ENCODE measurements at places on chromosomes 2 and 18. TPM values are rescaled to one million over a fixed set of nuclear protein-coding genes. Genes with fewer than 3 reads are reported as not detected.

GRCh38 chr18:36693931-36694620, 134.7 kb downstream of the TPGS2 start:
- H3K36me3 ChIP-seq, result no peaks in the 10 kb centered on the region
- H3K4me3 ChIP-seq, result no peak overlapping the region

DNA sequence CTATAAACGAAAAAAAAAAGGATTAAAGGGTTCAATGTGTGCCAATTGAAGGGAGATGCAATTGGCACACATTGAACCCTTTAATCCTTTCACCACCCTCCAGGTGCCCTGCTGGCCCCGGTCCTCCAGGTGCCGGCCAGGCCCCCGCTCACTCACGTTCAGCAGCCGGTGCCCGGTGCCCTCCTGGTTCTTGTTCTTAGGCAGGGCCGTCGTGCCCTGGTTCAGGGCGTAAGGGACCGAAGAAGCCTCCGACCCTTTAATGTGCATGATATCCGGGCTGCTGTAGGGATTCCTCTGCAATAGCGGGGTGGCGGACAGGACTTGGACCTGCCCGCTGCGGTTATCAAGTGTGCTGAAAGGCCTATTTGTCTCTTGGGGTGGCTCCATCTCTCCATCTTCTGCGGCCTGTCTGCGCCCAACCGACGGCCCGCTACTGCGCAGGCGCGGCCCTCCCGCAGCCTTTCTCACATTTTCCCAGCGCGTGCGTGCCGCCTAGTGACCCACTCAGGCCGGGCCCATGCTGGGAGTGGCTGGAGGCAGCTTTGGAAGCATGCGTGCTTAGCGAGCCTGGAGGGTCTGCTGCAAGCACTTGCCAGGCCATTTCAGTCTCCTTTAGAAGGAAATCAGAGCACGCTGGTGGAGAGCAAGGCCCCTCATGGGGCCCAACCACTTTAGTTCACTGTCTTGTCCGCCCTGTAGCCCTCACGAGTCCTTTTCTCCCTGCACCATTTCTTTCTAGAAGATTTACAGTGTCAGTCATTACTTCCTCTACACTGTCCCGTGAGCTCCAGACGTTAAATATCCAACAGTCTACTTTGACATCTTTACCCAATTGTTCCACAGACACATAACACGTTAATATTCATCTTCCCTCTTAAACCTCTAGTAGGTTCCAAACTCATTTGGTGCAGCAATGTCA, 24.3 kb downstream of the TMEM237 start:
- no peaks in the 10 kb centered on the region for H3K4me1 ChIP-seq
- no peak for DNase-seq
- H3K27me3 ChIP-seq, result peaks cover 8% of the 10 kb centered on the region
- H3K36me3 ChIP-seq, result peaks cover 15% of the 10 kb centered on the region

GRCh38 chr2:183946193-183946592, 652.1 kb upstream of the ZNF804A start:
- H3K4me3 ChIP-seq, result no peak overlapping the region
- no peaks in the 10 kb centered on the region for H3K4me1 ChIP-seq
- no peaks in the 10 kb centered on the region for H3K27me3 ChIP-seq
- DNase-seq, result no peak
- no peak overlapping the region for H3K27ac ChIP-seq

CHRNA1 gene
- 0.19 TPM for total RNA-seq

FBXO15 gene
- total RNA-seq, result 4.7 TPM

DHRS9 gene
- total RNA-seq, result 1.3 TPM

DNA sequence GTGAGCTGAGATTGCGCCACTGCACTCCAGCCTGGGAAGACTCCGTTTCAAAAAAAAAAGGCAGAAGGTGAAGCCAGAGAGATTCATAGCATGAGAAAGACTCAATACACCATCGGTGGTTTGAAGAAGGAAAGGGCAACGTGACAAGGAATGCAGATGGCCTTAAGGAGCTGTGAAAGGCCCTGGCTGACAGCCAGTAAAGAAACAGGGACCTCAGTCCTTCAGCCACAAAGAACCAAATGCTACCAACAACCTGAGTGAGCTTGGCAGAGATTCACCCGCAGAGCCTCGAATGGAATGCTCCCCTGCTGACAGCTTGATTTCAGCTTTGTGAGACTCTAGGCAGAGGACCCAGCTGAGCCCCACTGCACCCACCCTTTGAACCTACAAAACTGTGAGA, 154.9 kb upstream of the NDUFV2 start:
- H3K4me3 ChIP-seq, result no peak overlapping the region
- no peak for DNase-seq
- peaks cover 3% of the 10 kb centered on the region for H3K36me3 ChIP-seq
- H3K27me3 ChIP-seq, result peaks cover 3% of the 10 kb centered on the region

GRCh38 chr2:221569871-221570270, 2.2 kb downstream of the EPHA4 start:
- H3K36me3 ChIP-seq, result peaks cover 14% of the 10 kb centered on the region
- peaks cover 39% of the 10 kb centered on the region for H3K27me3 ChIP-seq

DNA sequence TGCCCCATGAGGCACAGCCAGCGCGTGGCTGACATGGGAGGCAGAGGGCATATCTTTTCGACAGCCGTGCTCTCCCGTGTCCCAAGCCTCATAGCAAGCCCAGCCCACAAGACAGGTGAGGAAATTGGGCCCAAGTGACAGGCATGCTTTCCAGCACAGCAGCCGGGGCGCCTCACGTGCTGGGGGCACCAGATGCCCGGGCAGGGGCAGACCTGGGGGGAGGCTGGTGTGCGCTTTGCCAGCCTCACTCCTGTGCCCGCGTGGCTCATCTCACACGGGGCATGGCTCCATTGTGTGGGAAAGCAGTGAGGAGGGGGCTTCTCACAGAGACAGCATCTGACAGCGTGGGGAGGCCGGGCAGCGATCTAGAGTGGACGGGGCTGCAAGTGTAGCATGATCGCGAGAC, 93.2 kb downstream of the USP40 start:
- H3K4me3 ChIP-seq, result no peak overlapping the region
- no peaks in the 10 kb centered on the region for H3K27me3 ChIP-seq
- no peak overlapping the region for H3K27ac ChIP-seq
- H3K4me1 ChIP-seq, result no peaks in the 10 kb centered on the region

- H3K27ac ChIP-seq, result peak overlapping the region; percentile 87
- DNase-seq, result no peak
- H3K36me3 ChIP-seq, result no peaks in the 10 kb centered on the region
- H3K4me1 ChIP-seq, result peaks cover 4% of the 10 kb centered on the region
- peaks cover 20% of the 10 kb centered on the region for H3K27me3 ChIP-seq
These were observed 854 bp downstream of the GPR155 start for GRCh38 chr2:174485788-174486562.

- DNase-seq, result no peak
- H3K27me3 ChIP-seq, result no peaks in the 10 kb centered on the region
- H3K27ac ChIP-seq, result no peak overlapping the region
- H3K36me3 ChIP-seq, result peaks cover 11% of the 10 kb centered on the region
- H3K4me1 ChIP-seq, result no peaks in the 10 kb centered on the region
These were observed 129.4 kb upstream of the SP3 start for GRCh38 chr2:174094542-174094941.

DNA sequence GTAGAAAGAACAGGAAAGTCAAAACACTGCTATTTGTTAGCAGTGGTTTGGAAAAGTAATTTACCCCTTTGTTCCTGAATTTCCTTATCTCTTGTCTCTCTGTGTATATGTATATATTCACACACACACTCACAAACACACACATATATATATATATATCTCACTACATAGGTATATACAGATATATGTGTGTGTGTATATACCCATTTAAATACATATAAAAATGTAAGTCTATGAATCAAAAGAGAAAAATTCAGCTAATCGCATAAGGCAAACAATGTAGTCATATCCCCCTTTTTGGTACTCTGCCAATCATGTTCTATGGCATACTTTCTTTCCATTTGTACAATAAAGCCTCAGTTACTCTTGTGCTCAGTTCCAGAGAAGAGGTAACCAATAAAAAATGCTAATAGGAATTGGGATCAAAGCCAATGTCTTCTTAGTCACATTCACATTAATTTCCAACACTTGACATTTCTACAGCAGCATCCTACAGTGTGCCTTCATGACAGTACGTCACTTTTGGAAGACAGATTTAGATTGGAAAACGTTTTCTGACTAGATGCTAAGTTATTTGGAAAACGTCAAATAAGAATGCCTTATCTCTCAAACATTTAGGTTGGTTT, 94.6 kb downstream of the MC4R start:
- no peaks in the 10 kb centered on the region for H3K36me3 ChIP-seq
- H3K27me3 ChIP-seq, result no peaks in the 10 kb centered on the region
- no peak overlapping the region for H3K4me3 ChIP-seq
- no peak overlapping the region for H3K27ac ChIP-seq
- no peaks in the 10 kb centered on the region for H3K4me1 ChIP-seq
- DNase-seq, result no peak

GRCh38 chr18:42850174-42851083, 265.1 kb downstream of the RIT2 start:
- no peak overlapping the region for H3K27ac ChIP-seq
- no peaks in the 10 kb centered on the region for H3K36me3 ChIP-seq
- no peak overlapping the region for H3K4me3 ChIP-seq
- DNase-seq, result no peak

SAG gene
- total RNA-seq, result 0.43 TPM

GRCh38 chr2:141704541-141704940, 426.3 kb downstream of the LRP1B start:
- no peak for DNase-seq
- H3K36me3 ChIP-seq, result no peaks in the 10 kb centered on the region
- no peak overlapping the region for H3K27ac ChIP-seq
- H3K4me1 ChIP-seq, result peaks cover 12% of the 10 kb centered on the region

- DNase-seq, result no peak
- H3K4me1 ChIP-seq, result peaks cover 10% of the 10 kb centered on the region
- no peak overlapping the region for H3K27ac ChIP-seq
- H3K27me3 ChIP-seq, result peaks cover 3% of the 10 kb centered on the region
These were observed 821.2 kb upstream of the ID2 start for GRCh38 chr2:7860693-7861092.

KLHL14 gene
- 0.81 TPM for total RNA-seq

DNA sequence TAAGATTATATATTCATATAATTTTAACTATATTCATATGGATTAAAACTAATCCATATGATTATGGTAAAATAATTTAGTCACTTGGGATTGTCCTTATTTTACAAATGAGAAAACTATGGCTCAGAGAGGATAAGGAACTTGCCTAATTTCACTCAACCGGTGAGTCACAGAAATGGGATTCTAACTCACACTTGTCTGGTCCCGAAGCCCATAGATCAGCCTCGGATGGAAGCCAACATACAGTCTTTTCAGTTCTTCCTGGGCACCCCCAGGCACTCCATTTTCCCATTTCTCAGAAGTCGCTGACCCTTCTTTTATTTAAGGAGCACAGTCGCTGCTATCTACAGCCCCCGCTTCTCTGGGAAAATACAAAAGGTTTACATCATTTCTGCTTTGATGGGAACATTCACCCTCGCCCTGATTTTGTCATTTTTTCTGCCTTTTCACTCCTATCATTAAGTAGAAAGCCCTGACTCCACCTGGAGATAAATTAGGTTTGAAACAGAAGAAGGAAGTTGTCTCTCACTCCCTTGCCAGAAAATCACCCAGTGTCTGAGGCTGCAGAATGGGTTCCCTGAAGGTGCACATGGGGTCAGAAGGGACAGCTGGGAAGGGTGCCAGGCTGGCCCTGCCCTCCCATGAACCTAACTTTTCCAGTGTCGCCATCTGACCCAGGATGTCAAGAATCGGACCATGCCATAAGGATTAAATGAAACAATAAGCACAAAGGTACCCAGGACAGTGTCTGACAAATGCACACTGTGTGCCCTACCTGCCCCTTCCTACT, 36.6 kb downstream of the CYP1B1 start:
- H3K27me3 ChIP-seq, result peaks cover 34% of the 10 kb centered on the region
- no peak for DNase-seq
- H3K36me3 ChIP-seq, result no peaks in the 10 kb centered on the region
- H3K4me1 ChIP-seq, result peaks cover 19% of the 10 kb centered on the region
- no peak overlapping the region for H3K27ac ChIP-seq

GRCh38 chr2:42659609-42660008, 91.2 kb downstream of the MTA3 start:
- no peak for DNase-seq
- no peak overlapping the region for H3K27ac ChIP-seq
- no peak overlapping the region for H3K4me3 ChIP-seq
- H3K4me1 ChIP-seq, result peaks cover 16% of the 10 kb centered on the region
- H3K27me3 ChIP-seq, result no peaks in the 10 kb centered on the region
- peaks cover 13% of the 10 kb centered on the region for H3K36me3 ChIP-seq

- no peak overlapping the region for H3K27ac ChIP-seq
- DNase-seq, result no peak
- no peaks in the 10 kb centered on the region for H3K36me3 ChIP-seq
- H3K27me3 ChIP-seq, result peaks cover 6% of the 10 kb centered on the region
These were observed 65.3 kb upstream of the FOXI3 start for GRCh38 chr2:88517759-88518201.

XDH gene
- total RNA-seq, result 2.5 TPM

DNA sequence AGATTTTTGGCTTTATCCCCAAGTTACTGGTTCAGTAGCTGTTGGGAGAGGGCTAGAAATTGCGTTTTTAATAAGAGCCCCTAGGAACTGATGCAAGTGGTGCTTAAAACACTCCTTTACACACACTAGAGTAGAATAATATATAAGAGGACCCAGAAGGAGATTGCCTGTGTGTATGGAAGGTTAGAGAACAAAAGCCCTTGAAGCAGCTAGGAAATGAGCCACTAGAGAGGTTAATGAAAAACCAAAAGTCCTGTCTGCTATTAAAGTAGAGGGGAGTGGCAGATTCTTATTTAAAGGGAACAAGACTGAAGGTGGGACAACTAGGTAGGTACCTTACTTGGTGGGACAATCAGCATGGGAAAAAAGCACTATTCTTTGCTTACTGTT, 14.4 kb upstream of the SLC39A10 start:
- no peaks in the 10 kb centered on the region for H3K36me3 ChIP-seq
- H3K4me3 ChIP-seq, result no peak overlapping the region
- H3K27ac ChIP-seq, result no peak overlapping the region
- no peak for DNase-seq
- no peaks in the 10 kb centered on the region for H3K4me1 ChIP-seq
- peaks cover 7% of the 10 kb centered on the region for H3K27me3 ChIP-seq

DNA sequence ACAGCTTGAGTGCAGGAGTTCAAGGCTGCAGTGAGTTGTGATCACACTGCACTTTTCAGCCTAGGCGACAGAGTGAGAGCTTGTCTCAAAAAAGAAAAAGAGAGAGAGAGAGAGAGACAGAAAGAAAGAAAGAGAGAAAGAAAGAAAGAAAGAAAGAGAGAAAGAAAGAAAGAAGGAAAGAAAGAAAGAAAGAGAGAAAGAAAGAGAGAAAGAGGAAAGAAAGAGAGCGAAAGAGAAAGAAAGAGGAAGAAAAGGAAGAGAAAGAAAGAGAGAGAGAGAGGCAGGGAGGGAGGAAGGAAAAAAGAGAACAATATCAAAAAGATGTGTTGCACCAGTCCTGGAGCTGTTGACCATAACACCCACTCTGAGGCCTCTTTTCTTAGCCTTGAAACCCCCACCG, 89.8 kb upstream of the MBOAT2 start:
- peaks cover 4% of the 10 kb centered on the region for H3K36me3 ChIP-seq
- H3K4me3 ChIP-seq, result no peak overlapping the region
- H3K4me1 ChIP-seq, result peaks cover 9% of the 10 kb centered on the region
- H3K27me3 ChIP-seq, result no peaks in the 10 kb centered on the region
- no peak for DNase-seq

GRCh38 chr2:154697418-154698252, 860 bp upstream of the KCNJ3 start:
- peak; percentile 69 for DNase-seq
- H3K4me3 ChIP-seq, result peak overlapping the region; percentile 87
- peaks cover 55% of the 10 kb centered on the region for H3K27me3 ChIP-seq
- peak overlapping the region; percentile 54 for H3K27ac ChIP-seq
- peaks cover 13% of the 10 kb centered on the region for H3K4me1 ChIP-seq

GRCh38 chr2:168626647-168627046, 170.6 kb downstream of the CERS6 start:
- no peak for DNase-seq
- H3K27ac ChIP-seq, result no peak overlapping the region
- H3K4me3 ChIP-seq, result no peak overlapping the region
- H3K4me1 ChIP-seq, result peaks cover 24% of the 10 kb centered on the region
- peaks cover 5% of the 10 kb centered on the region for H3K36me3 ChIP-seq

SLC9A4 gene
- 3.1 TPM for total RNA-seq

SOCS6 gene
- 30.2 TPM for total RNA-seq

Data from type B pancreatic cell (in vitro differentiated cells).